GM10248 (cell line): ENCODE measurements at places on chromosomes 4 and X.

GRCh38 chrX:13752646-13753045 lies 18.1 kb downstream of the OFD1 start:
- no peak for DNase-seq

DNA sequence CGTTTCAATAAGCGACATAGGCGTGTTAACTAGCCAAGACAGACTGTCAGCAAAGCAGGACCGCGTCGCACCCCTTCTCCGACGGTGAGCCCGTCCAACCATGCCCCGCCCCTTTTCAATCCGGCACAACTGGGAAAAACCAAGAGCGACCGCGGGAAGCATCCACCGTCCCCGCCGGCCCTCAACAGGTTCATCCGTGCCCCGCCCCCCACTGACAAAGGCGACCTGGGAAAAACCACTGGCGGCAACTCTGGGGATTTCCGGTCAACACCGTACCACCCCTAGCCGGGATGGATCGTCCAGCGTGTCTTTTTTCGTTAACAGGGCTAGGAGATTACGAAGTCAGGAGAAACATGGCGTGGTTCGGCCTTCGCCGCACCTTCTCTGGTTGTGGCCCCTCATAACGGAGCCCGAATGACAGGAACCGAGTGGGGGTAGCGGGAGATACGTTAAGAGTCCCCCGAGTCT lies 377 bp downstream of the TIMM17B start:
- no peak for DNase-seq

DNA sequence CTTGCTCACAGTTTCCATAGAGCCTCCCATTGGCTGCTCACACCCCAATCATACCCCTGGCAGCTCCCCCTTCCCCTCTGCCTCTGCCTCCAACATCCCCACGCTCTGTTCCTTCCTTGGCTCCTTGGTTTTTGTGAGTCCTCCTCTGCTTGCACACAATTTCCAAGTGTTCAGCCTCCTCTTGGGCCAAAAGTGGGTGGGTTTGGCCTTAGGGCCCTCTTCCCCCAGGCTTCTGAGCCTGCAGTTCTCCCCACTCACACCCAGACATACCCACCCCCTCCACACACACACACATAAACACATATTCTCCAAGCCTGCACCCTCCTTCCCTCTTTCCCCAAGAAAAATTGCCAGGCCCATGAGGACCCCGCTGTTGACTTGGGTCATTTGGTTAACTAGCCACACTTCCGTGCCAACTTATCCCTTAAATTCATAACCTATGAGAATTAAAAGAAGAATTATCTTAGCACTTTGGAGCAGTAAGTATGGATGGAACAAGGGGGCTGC lies 4.5 kb downstream of the APLN start:
- no peak for DNase-seq

DNA sequence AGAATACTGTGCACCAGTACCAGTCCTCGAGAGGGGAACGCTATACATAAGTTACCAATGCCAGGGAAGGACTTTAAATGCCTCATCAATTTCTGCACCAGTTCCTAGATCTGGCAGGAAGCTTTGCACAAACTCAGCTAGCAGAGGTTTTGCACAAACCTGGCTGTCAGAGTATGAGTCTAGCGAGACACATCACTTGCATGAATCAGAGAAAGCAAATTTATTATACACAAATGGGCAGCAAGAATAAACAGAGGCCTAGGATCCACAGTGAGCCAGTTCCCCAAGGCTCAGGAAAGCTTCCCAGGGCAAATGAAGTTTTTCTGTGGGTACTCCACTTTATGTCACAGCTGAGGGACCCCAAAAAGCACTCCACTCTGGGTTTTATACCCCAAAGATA lies 523.5 kb downstream of the CFAP47 start:
- no peak for DNase-seq

- DNase-seq: no peak
These were observed 8.1 kb downstream of the IL1RAPL1 start for GRCh38 chrX:28595346-28595745.

GRCh38 chrX:68261060-68261672 lies 172.1 kb downstream of the OPHN1 start:
- DNase-seq: no peak

- no peak for DNase-seq
These were observed 593 bp downstream of the ELF4 start for GRCh38 chrX:130109429-130110378.

DNA sequence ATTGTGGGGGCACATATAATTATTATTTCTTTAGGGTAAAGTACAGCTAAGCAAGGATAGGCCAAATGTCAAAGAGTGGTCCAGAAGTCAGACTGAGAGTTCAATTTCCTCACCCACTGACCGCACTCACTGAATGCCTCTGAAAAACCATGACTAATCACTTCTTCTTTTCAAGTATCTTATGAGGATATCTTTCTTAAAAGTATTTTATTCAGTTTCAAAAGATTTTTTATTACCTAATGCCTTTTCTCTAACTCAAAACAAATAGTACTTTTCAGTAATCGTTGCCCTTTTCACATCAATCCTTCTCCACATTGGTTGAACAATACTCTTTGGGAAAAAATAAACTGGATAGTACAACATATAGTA lies 61.7 kb upstream of the CAMK2D start:
- DNase-seq: peak; percentile 26

DNA sequence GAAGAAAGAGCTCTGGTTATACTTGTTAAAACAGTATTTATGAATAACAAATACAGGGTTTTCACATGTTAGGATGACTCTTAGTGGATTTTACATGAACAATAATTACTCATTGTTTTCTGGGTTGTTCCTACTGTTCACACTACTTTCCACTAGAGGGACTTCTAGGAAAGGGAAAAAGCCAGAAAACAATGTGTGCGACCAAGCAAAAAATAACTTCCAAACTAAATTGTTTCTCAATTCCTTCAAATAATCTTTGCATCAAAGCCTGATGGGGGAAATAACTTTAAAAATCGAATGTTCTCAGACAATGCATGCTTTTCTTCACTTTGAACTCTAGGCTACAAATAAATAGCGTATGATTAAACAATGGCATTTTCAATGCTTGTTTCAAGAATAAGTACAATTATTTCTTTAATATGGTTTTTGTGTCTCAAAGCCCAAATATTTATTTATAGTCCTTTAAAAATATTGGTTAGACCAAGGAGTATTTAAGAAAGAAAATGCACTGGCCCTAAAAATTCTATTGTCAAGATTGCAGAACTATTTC lies 72.1 kb upstream of the ETNPPL start:
- DNase-seq: peak; percentile 6

GRCh38 chr4:74758551-74759145 lies 35.7 kb downstream of the BTC start:
- DNase-seq: no peak

DNA sequence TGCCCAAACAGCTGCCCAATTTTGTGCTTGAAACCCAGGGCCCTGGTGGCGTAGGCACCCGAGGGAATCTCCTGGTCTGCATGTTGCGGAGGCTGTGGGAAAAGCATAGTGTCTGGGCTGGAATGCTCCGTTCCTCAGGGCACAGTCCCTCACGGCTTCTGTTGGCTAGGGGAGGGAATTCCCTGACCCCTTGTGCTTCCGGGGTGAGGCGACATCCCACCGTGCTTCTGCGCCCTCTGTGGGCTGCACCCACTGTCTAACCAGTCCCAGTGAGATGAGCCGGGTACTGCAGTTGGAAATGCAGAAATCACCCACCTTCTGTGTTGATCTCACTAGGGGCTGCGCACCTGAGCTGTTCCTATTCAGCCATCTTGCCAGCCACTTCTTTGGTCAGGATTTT lies 399.4 kb upstream of the FTHL17 start:
- DNase-seq: no peak
